NCI-H1436 (cell line): ENCODE measurements at places on chromosomes 4 and X.

DNA sequence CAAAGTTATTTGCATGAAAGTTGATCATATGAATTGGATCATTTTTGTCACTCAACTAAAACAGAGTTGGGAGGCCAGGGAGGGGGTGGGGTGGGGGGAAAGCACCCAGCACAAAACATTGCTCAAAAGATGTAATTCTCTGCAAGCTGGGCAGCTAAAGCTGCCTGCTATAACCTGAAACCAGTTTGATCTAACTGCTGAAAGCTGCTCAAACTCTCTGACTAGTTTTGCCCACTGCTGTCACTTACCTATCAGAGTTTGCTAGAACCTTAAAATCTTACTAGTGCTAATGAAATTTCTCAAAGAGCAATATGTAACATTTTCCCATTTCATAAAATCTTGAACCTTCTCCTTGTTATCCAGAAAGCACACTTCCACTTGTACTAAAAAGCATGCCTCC lies 10.4 kb downstream of the CXCL8 start:
- DNase-seq = no peak

GRCh38 chr4:21452931-21453330 lies 495.6 kb downstream of the KCNIP4 start:
- DNase-seq = no peak

- peak; percentile 4 for DNase-seq
Measured at GRCh38 chr4:146095091-146095690, 80.3 kb upstream of the LSM6 start.

DNA sequence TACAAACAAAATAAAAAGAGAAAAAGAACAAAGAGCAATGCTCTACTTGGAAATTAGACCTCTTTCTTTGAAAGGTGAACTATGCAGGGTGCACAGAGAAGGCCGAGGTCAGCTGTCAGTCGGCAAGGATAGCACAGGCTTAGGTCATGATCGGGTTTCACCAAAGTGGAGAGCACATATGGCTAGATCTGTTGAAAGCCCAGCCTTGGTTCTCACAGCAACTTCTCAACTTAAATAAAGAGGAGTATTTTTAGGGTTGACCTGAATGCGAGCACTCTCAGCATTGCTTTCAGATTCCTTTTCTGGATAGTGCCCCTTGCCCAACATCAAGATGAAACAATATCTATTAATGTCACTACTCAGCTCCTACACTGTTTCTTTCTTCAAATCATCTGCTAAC lies 122.9 kb upstream of the GPC4 start:
- DNase-seq = no peak

DNA sequence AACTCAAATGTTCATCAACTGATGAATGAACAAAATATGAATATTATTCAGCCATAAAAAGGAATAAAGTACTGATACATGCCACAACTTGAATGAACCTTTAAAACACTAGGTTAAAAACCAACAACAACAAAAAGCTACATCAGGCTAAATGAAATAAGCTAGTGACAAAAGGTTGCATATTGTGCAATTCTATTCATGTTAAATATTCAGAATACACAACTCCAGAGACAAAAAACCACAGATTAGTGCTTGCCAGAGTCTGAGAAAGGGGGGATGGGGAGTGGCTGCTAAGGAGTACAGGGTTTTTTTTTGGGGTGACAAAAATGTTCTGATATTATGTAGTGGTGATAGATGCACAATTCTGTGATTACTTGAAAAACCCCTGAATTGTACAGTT lies 58.5 kb downstream of the HAUS3 start:
- DNase-seq = no peak
